ENCODE measurements at places on chromosomes 3 and 15. TPM values are rescaled to one million over a fixed set of nuclear protein-coding genes. Genes with fewer than 3 reads are reported as not detected.

DNA sequence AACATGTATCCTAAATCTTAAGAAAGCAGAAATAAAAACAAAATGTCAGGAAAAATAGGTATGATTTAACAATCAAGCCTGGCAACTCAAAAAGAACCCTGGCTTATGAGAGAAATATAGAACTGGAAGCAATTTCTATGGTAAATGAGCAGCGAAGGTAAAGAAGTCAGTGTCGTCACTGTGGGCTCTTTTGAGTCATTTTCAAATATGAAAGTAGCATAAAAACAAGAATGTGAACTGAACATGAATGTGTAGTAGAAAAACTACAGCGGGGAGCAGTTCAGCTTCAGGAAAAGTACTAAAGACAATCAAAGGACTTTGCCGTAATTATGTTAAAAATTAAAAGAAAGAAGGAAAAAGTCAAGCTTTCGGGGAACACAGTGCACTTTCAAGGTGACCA, 17.5 kb downstream of the LSG1 start:
- DNase-seq, result no peak

EPHA6 gene
- 0.11 TPM for total RNA-seq

DNA sequence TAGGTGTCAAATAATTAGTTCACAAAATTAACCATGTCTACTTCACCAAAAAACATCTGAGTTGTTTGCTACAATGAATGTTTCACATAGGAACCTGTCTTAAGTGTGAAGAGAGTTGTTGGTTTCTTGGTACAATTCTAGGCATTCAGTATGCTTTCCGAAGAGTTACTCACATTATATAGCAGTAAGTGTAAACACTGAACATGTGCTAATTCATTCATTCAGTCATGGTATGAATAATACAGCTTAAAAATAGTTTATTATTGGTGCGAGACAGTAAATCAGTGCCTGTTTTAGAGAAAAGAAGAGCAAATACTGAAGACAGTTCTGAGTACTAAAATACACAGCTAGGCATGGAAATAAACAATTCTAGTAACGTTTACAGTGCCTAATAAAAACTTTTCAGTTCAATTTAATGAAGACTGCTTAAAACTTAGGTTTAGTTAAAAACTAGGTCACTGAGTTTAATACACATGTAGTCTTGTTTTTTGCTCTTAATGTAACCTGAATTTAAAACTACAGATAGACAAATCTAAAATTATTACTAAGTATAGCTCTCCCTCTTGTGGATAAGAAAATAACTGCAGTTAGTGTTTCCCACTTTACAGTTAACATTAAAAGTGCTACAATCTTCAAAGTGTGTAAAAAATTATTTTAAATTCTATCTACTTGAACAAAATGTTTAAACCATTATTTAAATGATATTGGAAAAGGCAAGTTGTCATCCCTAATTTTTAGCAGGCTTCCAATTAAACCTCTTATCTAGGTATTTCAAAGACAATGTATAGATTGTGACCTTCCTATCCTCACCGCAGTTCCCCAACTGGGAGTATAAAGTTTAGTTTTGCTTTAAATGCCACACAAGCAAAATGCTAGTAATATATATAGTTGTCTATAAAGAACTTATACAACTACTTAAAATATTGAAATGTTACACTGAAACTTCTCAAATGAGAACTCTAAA, 20.1 kb upstream of the ZCWPW2 start:
- DNase-seq, result peak; percentile 16

CDHR4 gene
- 0.12 TPM for total RNA-seq

- no peak for DNase-seq
These were observed 98.6 kb upstream of the LPP start for GRCh38 chr3:188055388-188055787.

PLSCR2 gene
- total RNA-seq, result not detected

DNA sequence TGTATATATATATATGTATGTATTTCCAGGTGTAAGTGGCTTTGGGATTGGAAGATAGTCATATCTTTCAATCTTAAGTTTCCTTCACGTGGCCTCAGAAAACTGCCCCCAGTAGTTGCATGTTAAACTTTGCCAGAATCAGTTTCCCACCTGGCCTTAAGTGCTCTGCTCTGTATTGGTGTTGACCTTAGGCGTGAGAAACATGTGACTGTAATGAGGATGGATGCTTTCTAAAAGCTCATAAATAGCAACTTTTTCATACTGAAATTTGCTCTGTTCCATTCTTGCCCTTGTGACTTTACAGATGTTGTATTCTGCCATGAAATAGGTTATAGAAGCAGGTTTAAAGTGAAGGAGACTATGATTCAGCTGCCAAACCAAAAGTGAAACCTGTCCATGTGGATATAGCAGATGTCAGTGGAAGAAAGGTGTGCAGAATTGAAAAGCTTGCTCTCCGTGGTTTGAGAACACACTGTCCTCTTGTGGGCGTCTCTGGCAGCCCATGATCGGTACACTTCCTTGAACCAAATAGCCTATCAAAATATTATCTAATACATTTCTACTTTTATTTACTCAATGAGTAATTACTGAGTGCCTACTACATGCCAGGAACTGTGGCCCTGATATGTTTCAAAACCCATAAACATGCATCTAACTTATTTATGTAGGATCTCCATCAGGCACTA, 15.8 kb downstream of the SCG5 start:
- no peak for DNase-seq

GRCh38 chr3:132435911-132436425, 18.7 kb downstream of the DNAJC13 start:
- DNase-seq, result no peak

GRCh38 chr3:72317491-72317890, 530.8 kb downstream of the SHQ1 start:
- no peak for DNase-seq

P3H2 gene
- total RNA-seq, result 9.0 TPM

GRCh38 chr3:185979721-185980121, 41.9 kb upstream of the TRA2B start:
- no peak for DNase-seq

- peak; percentile 23 for DNase-seq
These were observed 73.2 kb downstream of the TBC1D2B start for GRCh38 chr15:78004222-78004727.

- peak; percentile 63 for DNase-seq
These were observed 13.6 kb downstream of the MRPS25 start for GRCh38 chr3:15051531-15051930.

ALS2CL gene
- 0.71 TPM for total RNA-seq

DNA sequence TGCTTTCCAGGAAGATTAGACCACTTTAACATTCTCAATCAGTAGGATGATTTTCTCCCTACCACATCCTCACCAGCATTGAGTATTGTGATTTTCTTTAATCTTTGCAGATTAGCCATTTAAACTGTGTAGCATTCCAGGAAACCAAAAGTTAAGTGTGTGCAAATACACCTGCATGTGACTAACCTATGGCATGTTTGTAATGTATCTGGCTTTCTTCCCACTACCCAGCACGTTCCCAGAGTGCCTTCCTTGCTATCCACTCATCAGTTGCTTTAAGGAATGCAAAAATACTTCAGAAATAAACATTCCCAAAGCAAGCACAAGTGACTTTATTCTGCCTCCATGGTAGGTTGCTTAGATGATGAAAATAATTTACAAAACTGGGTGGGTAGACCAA, 74.2 kb downstream of the ATG7 start:
- no peak for DNase-seq

- no peak for DNase-seq
These were observed 263.6 kb upstream of the AZI2 start for GRCh38 chr3:28612232-28612631.

DNA sequence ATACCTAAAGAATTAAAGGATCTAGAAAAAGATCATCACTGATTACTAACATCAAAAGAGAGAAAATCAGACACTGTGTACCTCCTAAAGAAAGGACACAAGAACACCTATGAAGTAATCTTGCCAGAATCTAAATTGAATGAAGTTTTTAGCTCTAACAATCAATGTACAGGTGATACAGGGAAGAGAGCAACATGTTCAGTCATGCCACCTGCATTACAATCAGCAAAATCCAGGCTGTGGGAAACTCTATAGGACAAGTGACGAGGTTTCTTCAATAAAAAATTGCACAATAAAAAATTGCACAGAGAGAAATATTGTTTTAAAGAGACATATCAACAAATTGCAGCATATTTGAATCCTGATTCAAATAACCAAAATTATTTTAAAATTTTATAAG, 93.3 kb downstream of the SEMA5B start:
- DNase-seq, result no peak

OR5H15 gene
- not detected for total RNA-seq

IDH2 gene
- total RNA-seq, result 134 TPM

DNA sequence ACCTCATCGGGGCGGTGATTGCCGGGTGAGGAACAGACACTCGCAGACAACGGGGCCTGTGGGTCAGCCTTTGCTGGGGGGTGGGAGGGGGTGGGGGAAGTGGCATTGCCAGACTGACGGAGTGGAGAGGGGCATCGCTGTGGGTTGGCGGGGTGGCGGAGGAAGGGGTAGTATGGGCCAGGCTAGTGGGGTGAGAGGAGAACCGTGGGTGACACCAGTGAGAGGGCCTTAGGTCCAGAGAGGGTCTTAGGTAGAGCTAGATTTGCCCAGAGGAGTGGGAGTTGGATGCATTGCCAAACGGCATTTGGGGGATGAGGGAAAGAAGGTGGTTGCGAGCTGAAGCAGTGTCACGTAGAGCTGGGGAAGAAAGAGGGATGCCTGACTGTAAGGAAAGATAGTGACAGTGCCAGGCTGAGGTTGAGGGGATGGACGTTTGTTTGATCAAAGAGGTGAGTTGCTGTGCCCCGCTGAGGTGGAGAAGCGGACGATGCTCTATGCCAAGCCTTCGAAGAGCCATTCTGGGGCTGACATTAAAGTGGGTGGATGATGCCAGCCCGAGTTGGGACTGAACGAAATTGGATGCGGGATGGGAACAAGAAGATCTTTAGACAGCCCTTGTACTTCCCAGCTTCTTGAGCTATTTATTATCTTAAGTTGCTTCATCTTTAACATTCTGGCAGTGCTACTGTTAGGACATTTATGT, 572 bp downstream of the DNAJB11 start:
- no peak for DNase-seq

ADAMTS9 gene
- 32.1 TPM for total RNA-seq

GRCh38 chr3:115381573-115381912, 234.5 kb upstream of the ZBTB20 start:
- no peak for DNase-seq

DNA sequence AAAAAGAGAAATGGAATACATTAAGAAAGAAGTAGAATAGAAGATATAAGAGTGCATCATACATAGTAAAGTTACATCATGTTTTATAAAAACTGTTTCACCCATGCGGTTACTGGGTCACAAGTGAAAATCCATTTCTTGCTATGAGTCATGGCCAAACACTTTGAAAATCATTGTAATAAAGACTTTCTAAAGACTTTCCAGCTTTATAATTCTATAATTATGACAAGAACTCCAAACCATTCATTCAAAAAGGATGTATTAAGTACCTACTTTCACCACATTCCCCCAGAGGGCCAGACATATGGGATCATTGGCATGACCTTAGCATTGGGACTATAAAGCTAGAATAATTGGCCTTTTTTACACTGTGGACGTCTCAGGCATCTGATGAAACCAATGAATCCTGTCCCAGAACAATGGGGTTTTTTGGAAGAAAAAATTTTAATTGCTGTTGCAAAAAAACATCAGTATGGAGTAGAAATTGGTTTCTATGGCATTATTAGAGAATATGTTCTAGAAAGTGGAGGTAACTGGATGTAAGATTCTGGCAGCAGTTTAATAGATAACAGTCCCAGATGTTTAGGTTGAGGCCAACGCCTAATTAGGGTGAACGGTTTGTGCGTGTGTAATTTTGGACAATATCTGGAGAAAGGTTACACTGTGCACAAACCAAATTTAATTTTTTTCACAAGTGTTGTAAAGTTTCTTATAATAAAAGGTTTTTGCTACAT, 3.3 kb upstream of the SKIC8 start:
- no peak for DNase-seq

CCR5 gene
- total RNA-seq, result not detected

- no peak for DNase-seq
These were observed 26.4 kb downstream of the ASB7 start for GRCh38 chr15:100628746-100629145.

DNA sequence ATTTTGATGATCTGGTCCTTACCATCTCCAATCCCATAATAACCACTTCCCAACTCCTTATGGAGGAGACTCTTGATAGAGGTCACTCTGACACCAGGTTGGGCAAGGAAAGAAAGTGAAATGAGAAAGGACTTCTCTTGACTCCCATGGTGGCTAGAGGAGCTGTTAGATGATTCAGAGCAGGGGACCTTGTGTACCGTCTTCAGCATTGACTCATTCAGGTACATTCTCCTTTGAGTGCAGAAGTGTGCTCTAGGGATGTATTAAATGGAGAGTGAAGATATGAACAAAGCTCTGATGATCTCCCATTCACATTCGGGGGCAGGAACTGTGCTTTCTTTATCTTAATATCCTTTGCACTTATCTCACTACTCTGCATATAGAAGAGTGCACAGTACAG, 46.3 kb upstream of the GAP43 start:
- DNase-seq, result no peak

DNA sequence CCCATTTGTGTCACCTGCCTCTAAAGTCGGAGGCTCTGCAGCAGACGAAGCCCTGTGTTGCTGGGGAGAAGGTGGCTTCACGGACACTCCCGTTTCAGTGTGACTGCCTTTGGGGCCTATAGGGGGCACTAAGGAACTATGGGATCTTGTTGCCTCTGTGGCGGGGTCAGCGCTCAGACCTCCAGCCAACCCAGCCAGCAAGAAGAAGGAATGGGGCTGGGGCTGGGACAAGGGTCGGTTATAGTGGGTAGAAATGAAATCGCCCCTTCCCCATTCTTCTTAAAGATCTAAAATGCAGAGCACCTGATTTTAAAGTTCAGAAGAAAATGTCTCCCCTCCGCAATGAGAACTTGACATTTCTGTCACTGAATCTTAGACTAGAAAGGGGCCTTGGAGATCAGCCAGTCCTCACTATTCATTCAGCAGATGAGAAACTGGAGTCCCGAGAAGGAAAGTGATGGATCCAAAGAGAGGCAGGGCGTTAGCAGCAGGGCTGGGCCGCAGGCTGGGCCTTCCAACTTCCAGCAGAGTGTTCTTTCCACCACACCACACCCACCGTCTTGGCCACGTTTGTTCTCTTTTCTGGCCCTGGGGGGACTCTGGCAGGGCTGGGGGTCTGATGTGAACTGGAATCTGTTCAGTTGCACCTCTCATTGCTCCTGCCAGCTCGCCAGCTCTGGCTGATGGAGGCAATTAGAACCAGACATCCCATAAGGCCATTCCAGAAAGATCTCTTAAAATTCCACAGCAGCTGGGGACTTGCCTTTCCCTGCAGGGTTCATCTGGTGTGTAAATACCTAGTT, 195.4 kb downstream of the OPA1 start:
- peak; percentile 90 for DNase-seq

DNA sequence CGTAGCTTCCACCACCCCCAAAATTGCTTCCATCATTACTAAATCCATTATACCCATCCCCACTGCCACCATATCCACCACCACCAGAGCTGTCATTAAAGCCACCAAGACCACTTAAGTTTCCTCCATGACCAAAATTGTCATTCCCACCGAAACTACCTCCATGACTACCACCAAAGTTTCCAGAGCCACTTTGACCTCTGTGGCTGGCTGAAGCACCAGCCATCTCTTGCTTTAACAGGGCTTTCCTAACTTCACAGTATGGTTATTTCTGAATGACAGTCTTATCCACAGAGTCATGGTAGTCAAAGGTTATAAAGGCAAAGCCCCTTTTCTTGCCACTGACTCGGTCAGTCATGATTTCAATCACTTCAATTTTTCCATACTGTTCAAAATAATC, 24.3 kb upstream of the DENND4A start:
- DNase-seq, result no peak

GRCh38 chr15:43469867-43470266, 23.1 kb downstream of the TP53BP1 start:
- DNase-seq, result no peak

MOBP gene
- total RNA-seq, result not detected

GRCh38 chr3:126180477-126181397, at the start of gene ALDH1L1:
Gene ALDH1L1 (minus strand): TSS chr3:126180586. CDS start chr3:126160979, 19,607 bp downstream.
- peak; percentile 84 for DNase-seq
